ENCODE measurements at places on chromosomes 11 and 22.
A peak's percentile ranks its signal among the peaks of the same experiment; 100 is the strongest.

DNA sequence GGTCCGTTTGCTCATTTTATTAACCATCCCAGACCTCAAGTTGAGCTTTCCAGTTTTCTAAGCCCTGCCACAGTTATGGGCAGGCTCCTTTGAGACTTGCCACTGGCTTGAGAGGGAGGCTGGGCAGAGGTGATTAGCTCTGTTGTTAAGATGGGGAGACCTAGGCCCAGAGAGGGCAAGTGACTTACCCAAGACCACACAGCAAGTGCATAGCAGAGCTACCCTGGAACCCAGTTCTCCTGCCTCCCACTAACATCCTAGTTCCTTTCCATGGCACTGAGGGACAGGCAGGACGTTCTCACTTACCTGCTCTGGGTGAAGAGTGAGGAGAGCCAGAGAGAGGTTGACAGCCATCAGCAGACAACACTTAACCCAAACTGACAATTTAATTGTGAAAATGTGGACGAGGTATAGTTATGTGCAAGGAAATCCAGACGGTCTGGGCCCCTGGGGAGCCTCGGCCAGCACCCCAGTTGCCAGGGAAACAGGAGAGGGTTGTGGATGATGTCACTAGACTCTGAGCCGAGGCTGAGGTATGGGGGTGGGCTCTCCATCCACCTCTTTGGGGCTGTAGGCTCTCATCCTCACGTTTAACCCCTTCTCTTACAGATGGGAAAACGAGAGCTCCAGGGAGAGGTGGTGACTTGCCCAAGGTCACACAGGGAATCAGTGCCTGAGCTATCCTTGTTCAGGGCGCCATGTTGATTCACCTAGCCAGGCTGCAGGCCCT, 12.3 kb upstream of the WNT11 start:
- no peak for DNase-seq

- DNase-seq: no peak
These were observed 9.3 kb downstream of the C11orf24 start for GRCh38 chr11:68262544-68262827.

GRCh38 chr11:32704775-32705174, 89.7 kb downstream of the CCDC73 start:
- no peak for DNase-seq

GRCh38 chr11:74689666-74690065, 41.6 kb downstream of the CHRDL2 start:
- DNase-seq: no peak

- DNase-seq: no peak
These were observed 648.5 kb downstream of the BRD1 start for GRCh38 chr22:49179175-49179574.

GRCh38 chr11:134589129-134589528, 177.1 kb upstream of the B3GAT1 start:
- no peak for DNase-seq

DNA sequence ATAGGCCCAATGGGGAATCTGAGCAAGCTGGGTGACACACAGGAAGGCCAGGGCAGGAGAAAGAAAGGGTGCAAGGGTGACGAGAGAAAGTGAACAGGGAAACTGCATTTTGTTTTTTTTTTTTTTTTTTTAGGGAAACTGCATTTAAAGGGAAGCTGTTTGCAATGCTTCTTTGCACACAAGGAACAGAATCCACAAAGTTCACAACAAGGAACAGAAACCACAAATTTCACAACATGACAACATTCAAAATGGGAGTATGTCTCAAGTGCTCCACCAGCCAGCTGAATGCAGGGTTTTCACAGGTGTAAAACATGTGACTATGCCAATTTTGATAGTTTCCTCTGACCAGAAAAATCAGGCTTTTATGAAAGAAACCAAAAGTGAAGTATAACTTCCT, 6.8 kb upstream of the PLAAT3 start:
- no peak for DNase-seq

GRCh38 chr11:129453293-129453721, 77.7 kb downstream of the BARX2 start:
- no peak for DNase-seq

DNA sequence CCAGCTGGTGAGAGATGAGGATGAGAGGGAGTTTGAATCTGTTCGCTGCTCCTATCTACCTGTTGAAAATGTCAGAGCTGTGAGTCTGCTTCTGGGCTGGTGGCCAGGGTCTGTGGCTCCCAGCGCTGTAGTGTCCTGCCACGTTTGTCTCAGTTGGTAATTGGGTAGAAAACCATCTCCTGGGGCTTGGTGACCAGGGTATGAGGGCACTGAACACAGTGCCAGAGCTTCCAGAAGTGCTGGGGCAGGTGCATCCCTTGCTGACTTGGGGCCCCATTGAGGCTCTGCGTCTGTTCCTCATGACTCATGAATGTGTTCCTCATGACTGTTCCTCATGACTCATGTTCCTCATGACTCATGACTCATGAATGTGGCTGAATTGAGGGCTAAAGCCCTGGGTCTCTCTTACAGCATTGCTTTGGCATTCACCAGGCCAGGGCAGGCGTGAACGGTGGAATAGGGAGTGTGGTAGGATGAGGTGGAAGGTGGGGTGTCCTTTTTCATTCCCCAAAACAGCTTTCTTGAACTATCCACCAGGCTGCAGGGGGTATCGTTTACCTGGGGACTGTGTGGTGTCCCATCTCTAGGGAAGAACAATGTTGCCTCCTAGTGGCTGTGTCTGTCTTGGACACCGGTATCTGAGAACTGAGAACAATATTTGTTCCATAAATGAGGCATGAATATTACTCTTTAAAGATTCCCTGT, 139.5 kb downstream of the COMMD9 start:
- peak; percentile 97 for DNase-seq

- DNase-seq: no peak
These were observed 242.4 kb downstream of the FAM76B start for GRCh38 chr11:95547186-95547585.

- no peak for DNase-seq
These were observed 26.1 kb downstream of the IRAG1 start for GRCh38 chr11:10667521-10667885.

DNA sequence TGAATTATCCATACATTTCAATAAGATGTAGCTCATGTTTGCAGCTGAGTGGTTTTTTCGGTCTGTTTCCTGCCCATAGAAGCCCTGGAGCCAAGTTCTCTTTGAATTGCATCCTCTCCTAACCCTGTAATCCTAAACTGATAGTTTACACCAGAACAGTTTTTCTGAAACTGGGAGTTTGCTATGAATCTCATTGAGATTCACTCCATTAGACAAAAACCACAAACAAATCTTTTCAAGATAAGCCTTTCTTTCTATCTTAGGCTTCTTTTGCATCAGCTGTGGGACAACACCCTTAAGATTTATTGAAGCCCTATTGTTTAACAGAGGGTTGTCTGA, 324.8 kb downstream of the DYNC2H1 start:
- no peak for DNase-seq

DNA sequence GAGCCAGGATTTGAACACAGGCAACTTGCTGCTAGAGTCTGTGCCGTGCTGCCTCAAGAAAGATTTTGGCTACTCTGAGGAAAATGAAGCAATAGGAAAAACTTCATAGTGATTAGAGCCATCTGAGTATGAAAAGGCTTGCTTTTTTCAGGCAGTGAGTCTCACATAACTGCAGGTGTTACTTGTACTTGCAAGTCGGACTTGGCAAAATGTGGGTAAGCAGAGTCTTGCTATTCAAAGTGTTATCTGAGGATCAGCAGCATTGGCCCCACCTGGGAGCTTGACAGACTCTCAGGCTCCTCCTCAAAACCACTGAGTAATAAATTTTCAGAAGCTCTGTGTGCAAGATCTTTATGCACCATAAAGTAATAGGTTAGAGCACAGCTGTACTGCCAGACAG, 18.1 kb downstream of the RNF141 start:
- DNase-seq: no peak

DNA sequence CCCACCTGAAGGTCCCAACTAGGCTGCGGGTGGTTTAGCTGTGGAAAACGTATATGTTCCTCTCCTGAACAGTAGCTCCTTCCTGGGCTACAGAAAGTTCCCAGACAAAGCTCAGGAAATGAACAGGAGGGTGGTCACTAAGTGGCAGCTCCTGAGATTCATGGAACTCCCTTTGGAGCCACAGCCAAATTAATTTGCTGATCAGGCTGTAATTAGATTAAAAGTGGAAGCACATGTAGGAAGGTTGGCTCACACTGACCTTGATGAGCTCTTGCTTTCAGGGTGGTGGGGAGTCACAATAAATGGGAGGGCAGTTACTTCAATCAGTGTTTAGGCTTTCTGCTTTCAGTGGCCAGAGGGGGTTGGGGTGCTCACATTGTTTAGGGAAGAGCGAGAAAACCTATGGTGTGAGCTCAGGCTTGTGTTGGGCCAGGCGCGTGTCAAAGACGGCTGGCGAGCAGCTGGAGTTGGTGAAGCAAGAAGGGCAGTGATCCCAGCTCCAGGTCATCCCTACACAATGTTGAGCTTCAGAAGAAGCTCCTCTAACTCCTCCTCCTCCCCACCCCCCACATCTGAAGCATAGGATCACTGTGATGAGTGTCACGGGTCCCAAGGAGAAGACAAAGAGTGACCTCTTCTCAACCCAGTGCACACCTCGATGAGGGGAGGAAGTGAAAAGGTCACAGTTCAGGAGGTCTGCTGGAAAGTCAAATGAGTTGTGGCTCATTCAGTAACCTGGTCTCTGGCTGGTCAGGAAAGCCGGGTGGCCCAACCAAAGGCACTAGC, 42.5 kb downstream of the CLPB start:
- no peak for DNase-seq

DNA sequence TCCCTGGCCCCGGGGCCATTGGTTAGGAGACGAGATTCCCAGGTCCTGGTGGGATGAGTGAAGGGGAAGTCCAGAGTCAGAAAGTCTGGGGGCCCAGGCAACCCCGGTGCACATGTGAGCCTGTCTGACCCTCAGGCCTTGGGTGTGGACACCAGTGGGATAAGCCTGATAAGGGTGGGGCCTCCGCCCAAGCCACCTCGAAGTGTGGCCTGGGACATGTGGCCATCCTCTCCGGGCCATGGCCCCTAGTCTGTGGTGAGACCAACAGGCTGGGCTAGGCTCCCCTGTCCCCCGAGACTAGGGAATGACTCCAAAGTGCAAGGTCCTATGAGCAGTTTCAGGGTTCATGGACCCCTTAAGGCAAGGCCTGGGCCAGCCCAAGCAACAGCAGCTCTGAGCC, 6.3 kb downstream of the CABP7 start:
- no peak for DNase-seq
